Ureter (tissue), 1 donor: ENCODE measurements at places on chromosomes 1 and 21.

- DNase-seq: no peak
Measured at GRCh38 chr21:38467911-38468310, 30.4 kb downstream of the ERG start.

- DNase-seq: no peak
Measured at GRCh38 chr1:92808381-92808780, 23.5 kb upstream of the RPL5 start.

DNA sequence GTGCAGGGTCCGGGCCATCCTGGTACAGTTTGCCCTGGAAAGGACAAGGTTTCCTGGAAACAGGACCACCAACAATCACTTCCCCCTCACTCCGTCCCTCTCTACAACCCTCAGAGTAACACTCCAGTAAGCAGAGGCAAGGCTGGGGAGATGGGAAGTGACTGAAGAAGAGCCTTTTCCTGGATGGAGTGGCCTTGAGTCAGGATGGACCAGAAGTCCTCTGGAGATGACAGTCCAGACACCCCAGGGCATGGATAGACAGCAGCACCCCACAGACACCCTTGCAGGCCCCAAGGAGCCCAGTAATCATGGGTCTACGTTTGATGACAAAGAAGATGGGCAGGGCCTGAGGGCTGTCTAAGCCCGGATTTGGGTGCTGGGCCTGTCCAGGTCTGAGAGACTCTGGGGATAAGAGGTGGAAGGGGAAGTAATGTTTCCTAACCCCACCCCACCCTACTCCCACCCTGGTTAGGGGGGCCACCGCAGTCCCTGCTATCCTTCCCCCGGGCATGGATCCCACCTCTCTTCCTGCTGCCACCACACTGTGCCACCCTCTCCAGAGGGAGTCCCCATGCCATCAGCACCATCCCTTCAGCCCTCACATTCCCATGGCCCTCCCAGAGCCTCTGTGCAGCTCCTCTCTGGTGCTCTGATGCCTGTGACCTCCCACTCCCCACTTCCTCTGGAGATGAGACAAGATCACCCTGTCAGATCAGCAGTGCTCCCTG is 7.2 kb upstream of the S100A8 start:
- no peak for DNase-seq

DNA sequence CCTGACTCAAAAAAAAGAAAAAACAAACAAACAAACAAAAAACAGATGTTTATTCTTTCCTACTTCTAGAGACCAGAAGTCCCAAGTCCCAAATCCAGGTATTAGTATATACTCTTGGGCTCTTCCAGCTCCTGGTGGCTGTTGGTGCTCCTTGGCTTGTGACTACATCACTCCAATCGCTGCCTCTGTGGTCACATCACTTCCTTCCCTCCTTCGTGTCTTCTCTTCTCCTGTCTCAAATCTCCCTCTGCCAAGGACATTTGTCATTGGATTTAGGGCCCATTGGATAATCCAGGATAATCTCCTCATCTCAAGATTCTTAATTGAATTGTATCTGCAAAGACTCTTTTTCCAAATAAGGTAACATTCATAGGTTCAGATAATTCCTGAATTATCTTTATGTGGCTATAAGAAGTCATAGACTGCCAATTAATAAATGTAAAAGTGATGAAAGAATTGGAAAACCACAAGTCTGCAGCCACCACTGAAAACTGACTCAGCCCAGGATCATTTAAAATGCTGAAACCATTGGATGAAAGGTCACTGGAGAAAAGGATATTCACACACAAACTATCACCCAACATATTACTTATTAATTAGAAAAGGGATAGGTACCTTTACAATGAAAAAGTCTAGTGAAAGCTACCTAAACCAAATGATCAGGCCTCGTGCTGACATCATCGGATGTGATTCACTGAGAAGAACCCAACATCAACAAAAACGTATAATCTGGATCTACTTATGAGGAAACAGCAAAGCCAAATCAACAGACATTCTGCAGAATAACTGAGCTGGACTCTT is 67.1 kb downstream of the ZNF281 start:
- no peak for DNase-seq

- DNase-seq: no peak
Measured at GRCh38 chr1:12600880-12601633, 17.0 kb downstream of the DHRS3 start.
